ENCODE measurements at places on chromosomes 7 and 10.

DNA sequence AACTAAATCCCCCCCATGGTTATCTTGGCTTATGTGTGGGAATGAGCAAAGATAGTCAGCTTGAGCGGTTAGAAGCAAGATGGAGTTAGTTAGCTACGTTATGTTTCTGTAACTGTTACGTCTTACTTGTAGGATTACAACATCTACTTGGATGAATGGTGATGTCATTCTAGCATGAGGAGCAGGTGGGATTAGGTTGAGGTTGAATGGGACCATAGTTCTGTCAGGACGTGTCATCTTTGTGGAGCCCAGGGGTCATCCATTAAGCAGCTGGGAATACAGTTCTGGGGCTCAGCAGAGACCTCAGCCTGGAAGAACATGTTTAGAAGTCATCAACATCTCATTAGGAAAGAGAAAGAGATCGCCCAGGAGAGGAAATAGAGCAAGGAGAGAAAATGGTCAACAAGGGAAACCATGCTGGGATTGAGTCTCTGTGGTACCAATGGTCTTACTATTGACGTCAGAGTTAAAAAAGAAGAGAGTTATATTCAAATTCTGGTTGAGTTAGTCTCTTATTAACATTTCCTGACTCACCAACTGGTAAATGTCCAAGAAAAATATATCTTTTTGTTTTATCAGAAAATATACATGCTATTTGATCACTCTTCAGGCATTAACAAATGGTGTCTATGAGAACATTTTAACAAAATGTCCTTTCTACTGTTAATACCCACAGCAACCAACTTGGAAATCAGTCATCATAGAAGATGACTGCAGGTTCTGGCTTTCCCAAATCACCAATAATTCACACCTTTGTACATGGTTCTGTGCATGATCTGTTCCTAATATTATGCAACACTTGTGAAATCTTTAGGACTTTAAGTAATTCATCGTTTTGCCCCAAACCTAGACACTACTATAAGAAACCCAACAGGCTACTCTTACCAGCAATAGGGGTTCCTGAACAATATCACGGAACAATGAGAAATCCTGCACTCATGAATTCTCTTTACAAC is 96.9 kb downstream of the KIAA1217 start:
- DNase-seq = no peak

DNA sequence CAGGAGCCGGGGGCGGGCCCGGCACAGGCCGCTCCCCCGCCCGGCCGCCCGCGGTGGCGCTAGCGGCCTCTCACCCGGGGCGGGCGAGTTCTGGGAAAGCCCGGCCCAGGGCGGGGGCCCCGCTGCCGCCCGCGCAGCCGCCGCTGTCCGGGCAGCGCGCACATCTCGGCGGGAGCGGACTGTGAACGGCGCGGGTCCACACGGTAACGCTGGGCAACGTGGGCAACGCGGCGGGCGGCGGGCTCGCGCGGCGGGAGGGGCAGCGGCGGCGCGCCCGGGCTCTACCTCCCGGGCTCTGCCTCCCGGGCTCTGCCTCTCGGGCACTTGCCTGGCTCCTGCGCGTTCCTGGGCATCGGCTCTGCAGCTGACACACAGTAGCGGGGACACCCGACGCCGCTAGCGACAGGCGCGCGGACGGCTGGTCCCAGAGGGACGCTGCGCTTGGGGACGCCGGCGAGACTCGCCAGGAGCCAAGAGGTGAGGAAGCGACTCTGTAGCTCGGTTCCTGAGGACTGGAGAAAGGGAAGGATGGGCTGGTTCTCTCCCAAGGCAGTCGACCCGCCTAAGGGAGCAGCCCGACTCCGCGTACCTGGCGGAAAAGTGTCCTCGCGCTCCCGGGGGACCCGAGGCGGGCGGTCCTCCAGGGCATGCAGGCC is at the start of gene PLCE1:
Gene PLCE1, plus strand, starts transcription at position 150 of the 656 bp plus-strand sequence. CDS start 37,116 bp downstream, outside the sequence.
- no peak for DNase-seq

DNA sequence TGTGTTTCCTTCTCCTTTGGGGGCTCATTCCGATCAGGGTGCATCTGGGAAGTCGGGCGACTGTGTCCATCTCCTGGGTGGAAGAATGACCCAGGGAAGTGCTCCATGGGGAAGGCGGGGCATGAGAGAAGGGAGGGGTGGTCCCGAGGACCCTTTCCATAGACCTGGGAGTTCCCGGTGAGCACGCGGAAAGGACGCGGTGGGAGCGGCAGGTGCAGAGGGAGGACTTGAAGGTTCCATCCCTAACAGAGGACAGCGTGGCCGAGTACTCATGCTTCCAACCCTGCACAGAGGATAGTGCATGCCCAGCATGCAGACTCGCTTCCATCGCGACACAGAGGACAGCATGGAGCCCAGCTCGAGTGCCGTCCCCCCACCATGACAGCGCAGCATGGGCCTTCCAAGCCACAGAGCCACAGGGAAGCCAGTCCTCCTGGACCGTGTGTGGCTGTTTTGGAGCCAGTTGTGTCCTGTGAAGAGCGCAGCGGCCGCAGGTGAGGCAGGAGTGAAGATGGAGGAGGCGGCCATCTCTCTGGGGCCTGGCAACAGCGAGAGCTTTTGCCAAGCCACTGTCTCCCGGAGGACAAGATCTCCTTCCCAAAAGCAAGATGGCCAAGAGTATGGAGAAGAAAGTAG is 281.4 kb downstream of the DNAJB6 start:
- DNase-seq = no peak

DNA sequence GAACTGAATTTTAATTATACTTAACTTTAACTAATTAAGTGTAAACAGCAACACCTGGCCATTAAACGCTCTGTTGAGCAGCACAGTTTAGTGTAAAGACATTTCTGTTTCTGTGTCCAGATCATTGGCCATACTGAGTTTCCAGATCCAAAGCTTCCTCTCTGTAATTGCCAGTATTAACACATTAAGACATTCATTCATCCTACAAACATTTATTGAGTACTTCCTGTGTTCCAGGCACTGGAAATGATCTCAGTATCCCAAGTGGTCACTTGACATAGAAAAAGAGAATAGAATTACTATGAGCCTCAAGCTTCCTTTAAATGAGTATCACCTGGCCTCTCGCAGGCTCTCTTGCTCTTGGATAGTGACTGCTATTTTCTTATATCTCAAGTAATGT is 618.1 kb downstream of the SORCS3 start:
- DNase-seq = no peak

- DNase-seq = no peak
These were observed 25.7 kb downstream of the GRID1 start for GRCh38 chr10:86340991-86341260.

GRCh38 chr7:129757991-129758390 is 146.5 kb downstream of the NRF1 start:
- DNase-seq = no peak

DNA sequence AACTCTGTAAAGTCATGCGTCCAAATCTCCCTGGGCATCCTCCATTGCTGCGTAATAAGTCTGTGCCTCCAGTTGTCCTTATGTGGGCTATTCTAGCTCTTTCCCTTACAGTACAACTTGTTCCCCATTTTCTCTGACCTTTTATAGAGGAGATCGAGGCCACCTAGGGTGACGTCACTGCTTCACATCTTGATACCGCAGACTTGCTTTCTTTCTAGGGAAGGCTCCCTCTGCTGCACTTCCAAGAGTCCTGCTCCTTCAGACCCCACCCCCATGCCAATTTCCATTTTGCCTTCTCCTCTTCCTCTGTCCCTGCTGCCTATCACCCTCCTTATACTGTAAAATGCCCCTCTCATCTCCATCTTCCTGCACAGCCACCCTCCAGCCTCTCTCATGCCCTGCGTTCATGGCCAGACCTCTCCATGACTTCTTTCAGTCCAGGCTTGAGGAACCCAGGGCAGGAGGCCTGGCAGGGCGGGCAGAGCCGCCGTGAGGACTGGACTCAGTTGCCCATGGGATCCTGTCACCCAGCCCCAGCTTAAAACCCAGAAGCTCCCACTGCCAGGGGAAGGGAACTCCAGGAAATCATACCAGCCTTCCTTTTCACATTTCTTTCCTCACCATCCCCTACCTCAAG is 57.5 kb downstream of the CAMK1D start:
- DNase-seq = no peak

DNA sequence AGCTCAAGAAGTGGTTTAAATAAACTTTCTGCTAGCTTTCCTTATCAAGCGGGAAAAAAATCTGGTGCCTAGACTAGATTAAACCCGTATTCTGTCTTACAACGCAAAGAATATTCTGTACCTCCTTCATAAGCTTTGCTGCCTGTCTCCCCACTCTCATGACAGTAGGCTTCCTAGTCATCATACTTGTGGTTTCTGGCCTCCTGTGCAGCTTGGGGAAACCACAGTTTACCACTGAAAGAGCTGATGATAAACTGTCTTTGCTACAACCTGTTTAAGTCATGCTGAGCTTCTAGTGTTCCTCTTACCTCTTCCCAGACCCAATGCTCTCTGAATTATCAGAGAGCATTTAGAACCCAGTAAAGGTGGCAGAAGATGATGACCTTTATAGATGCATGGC is 55.0 kb downstream of the PODXL start:
- no peak for DNase-seq

DNA sequence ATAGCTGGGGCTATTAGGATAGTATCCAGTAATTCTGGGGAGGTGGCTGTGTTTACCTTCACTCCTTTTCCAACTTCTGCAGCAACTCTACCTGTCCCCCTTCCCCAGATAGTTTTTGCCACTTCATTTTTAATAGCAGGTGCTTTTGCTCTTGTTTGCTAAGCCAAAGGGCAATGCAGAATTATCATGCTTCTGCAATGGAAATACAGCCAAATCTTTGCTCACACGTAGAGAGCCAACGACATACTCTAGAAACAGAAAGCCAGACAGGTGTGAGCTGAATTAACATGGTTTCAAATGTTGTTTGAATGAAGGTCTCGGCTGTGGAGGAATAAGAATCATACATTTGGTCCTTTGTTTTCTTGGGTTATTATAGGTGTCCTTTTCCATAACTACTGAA is 14.4 kb downstream of the PLEKHS1 start:
- no peak for DNase-seq

DNA sequence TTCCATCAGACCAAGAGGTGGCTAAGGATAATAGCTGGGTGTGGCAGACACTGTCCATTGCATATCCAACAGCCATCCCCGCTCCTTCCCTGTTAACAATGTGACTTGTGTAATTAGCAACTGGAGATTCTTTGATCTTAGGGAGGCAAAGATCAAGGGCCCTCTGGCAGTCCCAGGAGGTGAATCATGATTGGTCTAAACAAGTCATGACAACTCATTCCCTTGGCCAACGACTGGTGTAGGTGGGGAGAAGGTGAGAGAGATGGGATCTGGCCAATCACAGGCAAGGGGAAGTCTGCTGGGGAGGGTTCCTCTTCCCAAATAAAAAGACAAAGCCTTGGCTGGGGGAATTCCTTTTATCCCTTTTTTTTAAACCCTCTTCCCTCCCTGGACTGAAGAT is 46.2 kb upstream of the COMTD1 start:
- DNase-seq = no peak

DNA sequence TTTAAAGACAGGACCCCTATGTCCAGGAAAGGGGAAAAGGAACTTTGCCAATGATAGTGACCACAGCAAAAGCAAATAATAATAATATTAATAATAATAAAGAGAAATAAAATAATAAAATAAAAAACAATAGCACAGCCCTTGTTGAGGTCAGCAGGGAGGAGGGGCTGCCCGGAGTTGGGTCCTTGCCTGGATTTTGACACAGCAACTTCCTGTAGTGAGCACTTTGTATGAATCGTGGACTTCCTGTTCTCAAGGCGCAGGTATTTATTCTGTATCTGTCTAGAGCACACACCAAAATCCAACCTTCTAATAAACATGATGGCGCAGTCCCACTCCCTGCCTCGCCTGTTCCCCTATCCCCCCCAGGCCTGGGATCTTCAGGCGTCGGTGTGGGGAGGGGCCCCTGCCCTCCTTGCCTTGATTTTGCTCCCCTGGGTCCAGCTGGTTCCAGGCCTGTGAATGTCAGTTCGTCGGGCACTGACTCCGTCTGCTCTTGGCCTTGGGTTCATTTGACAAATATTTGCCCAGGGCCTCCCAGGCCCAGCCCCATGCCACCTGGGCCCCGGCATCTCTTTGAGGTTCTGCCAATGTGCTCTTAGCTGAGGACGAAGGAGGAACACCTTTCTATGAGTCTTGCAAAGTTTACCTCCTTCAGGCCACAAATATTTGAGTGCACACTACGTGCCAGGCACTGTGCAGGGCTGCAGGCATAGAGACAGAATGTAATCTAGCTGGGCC is 13.9 kb downstream of the TRIM8 start:
- DNase-seq = no peak
